Amygdala (tissue), 56 donors: ENCODE measurements at places on chromosomes 3 and 15.

- DNase-seq = peak; percentile 51
These were observed 39.3 kb upstream of the TRA2B start for GRCh38 chr3:185976977-185977678.

DNA sequence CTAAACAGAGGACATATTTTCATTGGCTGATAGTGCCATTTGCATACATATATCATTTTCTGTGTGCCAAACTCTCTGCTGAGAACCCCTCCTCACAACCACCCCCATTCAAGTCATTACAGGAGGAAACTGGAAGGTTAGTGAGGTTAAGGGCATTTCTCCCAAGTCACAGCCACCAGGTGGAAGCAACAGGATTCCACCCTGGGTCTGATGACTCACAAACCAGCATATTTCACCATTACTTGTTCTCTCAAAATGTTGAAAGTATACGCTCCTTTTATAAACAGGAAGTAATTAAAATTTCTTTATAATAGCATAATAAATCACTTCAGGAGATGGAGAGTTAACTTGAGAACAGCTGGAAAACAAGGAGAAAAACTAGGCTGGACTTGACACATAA, 398.6 kb upstream of the WNT5A start:
- DNase-seq = no peak

GRCh38 chr3:24493746-24494617, 668 bp downstream of the THRB start:
- DNase-seq = peak; percentile 59

GRCh38 chr3:49671291-49672288, 2.6 kb upstream of the APEH start:
- no peak for DNase-seq

GRCh38 chr15:65363766-65364165, 14.0 kb downstream of the IGDCC3 start:
- no peak for DNase-seq

GRCh38 chr3:105473521-105474223, 107.0 kb downstream of the ALCAM start:
- no peak for DNase-seq

DNA sequence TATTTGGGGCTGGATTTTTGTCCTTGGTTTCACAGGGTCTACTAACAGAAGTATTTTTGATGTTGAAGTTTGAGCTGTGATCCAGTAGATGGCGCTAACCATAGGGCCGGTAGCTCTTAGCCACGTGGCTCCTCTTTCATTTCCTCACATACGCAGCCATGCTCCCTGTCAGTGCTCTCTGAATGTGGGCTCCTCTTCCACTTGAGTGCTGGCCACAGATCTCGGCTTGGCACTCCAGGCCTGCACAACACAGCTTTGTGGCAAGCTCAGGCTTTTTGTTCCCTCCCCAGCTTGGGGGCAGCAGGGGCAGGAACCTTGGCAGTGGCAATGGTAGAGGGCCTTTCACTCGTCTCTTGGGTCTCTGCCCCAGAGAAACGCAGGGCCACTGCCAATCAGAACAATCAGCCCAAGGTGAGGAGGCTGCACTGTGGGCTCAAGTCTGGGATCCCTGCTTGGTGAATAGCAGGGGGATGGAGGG, 18.6 kb upstream of the DNAAF4 start:
- no peak for DNase-seq

DNA sequence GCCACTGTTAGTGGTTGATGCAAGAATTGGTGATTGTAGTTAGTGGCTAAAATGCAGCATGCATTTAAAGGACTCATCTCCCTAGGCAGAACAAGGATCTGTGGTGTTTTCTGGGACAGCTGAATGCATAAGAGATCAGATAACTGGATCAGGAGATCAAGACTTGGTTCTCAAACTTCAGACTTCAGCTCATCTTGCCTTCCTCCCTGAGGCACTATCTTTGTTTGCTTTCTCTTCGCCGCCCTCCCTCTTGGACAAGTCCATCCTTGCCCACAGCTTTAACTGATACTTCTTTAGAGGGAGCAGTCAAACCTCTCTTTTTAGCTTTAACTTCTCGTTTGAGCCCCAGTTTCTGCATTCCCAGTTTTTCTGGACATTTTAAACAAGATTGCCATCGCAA, 195.4 kb upstream of the TPRG1 start:
- no peak for DNase-seq

- no peak for DNase-seq
These were observed 257.4 kb downstream of the CGGBP1 start for GRCh38 chr3:87801409-87801808.

GRCh38 chr3:141231952-141232823, 563 bp downstream of the PXYLP1 start:
- DNase-seq = no peak
